Panc1 (cell line): ENCODE measurements at places on chromosomes 5 and 9. TPM values are rescaled to one million over a fixed set of nuclear protein-coding genes. Genes with fewer than 3 reads are reported as not detected.

The SPINK6 gene
- total RNA-seq: not detected

GRCh38 chr5:98110282-98110691 lies 663.2 kb upstream of the RGMB start:
- no peaks in the 10 kb centered on the region for H3K36me3 ChIP-seq
- no peak for DNase-seq
- H3K4me1 ChIP-seq: no peaks in the 10 kb centered on the region

DNA sequence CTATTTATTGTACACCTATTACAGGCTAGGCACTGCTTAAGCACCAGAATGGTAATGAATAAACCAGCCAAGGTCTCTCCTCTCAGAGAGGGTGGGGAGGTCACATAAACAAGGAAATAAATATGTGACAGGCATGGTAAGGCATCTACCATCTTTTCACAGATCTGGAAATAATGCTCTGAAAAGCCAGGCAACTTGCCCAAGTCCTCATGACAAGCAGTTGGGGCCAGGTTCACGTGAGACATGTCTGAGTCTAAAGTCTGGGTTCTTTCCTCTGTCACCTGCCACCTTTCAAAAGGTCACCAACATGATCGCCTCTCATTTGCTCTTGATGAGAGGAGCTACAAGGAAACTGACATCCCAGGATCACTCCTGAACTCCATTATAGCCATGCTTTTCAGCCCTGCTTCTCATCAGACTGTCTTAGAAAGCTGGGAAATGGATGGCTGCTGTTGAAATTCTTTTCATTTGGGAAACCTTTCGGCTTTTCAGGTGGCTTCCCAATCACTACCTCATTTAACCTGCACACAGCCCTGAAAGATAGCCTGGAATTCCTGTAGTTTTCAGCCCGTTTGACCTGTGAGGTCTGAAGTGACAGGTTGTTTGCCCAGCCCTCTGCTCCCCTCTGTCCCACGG lies 123.1 kb downstream of the CRB2 start:
- no peaks in the 10 kb centered on the region for H3K4me1 ChIP-seq
- H3K36me3 ChIP-seq: no peaks in the 10 kb centered on the region
- DNase-seq: no peak
- H3K27me3 ChIP-seq: no peaks in the 10 kb centered on the region
- H3K27ac ChIP-seq: no peak overlapping the region
- H3K4me3 ChIP-seq: no peak overlapping the region

GRCh38 chr5:138488481-138488945 lies 23.2 kb downstream of the EGR1 start:
- H3K27ac ChIP-seq: no peak overlapping the region
- no peak overlapping the region for H3K4me3 ChIP-seq
- no peaks in the 10 kb centered on the region for H3K27me3 ChIP-seq
- H3K36me3 ChIP-seq: no peaks in the 10 kb centered on the region
- peaks cover 4% of the 10 kb centered on the region; the same call in 1 of the 2 replicates for H3K4me1 ChIP-seq

The GRIN1 gene
- 4.9 TPM for total RNA-seq
